A172 (cell line): ENCODE measurements at places on chromosomes 7 and 10. TPM values are rescaled to one million over a fixed set of nuclear protein-coding genes. Genes with fewer than 3 reads are reported as not detected.

GRCh38 chr7:102872460-102872859 lies 40.3 kb upstream of the LRRC17 start:
- peak; percentile 96 for DNase-seq

GRCh38 chr10:113692271-113692670 lies 12.6 kb downstream of the CASP7 start:
- DNase-seq: no peak

DNA sequence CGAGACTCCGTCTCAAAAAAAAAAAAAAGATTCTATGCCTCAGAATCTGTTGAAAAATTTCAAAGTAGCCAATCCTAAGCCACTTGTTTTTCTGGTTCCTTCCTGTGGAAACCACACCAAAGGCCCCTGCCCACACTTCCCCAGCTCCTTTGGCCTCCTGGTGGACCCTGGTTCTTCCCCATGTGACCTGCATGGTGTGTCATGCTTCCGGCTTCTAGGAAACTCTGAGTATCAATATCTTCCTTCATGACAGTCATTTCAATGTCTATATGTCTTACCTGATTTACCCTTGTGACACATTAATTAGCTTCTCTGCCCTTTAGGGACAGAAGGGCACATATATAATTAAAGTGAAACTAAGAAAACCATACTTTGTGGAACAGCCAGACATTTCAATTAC lies 80.4 kb upstream of the GRB10 start:
- no peak for DNase-seq

GRCh38 chr10:10777279-10777678 lies 240.4 kb upstream of the CELF2 start:
- no peak for DNase-seq

DNA sequence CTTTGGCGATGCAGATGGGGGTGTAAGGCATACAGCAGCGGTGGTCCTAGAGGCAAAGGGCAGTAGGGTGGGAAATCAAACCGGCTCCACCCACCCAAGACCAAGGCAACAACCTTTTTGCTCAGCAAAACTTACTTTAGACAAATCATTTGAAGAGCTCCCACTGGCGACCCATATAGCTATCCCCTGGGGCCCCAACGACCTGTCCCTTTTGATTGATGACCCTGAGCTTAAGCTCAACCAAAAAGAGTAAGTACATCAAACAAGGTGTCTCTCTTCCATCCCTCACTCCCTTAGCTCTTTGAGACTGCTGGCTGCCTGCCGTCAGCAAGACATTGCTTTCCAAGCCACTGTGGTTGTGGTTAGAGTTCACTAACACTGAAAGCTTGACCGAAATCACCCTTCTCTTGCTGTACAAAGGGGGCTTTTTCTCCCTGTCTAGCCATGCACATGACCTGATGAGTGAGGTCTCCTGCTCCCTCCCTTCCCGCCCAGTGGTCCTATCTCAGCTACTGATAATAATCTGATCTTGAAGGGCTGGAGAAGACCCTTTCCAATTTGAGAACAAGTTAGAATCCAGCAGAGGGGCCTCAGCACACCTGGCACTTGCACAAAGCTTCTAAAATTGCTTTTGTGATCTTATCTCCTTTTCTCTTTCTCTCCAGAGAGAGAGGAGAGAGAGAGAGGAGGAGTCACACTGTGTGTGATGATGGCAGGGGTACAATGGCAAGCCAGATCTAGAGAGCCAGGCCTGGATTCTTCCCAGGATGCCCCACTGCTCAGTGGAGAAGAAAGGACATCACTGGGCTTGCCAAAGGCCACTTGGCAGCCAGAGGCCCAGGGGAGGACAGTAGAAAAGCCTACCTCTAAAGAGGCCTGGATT lies 42.2 kb downstream of the XPNPEP1 start:
- no peak for DNase-seq

DNA sequence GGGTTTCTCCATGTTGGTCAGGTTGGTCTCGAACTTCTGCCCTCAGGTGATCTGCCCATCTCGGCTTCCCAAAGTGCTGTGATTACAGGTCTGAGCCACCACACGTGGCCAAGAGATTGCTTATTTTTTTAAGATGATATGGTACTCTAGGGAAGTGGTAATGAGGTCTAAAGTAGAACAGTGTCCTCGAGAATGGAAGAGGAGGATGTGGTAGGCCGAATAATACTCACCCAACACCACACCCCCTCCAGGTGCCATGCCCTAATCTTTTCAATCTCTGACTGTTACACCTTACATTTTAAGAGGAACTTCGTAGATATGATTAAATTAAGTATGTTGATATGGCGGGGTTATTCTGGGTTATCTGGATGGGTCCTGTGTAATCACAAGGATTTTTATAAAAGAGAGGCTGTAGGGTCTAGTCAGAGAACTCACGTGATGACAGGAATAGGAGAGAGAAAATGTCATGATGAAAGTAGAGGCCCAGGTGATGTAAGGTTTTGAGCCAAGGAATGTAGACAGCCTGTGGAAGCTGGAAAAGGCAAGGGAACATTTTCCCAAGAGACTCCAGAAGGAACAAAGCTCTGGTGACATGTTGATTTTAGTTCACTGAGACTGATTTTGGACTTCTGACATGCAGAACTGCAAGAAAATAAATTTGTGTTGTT lies 29.5 kb downstream of the CDK13 start:
- DNase-seq: no peak

- no peak for DNase-seq
Observed at GRCh38 chr10:88249450-88249849, 333.7 kb downstream of the RNLS start.

DNA sequence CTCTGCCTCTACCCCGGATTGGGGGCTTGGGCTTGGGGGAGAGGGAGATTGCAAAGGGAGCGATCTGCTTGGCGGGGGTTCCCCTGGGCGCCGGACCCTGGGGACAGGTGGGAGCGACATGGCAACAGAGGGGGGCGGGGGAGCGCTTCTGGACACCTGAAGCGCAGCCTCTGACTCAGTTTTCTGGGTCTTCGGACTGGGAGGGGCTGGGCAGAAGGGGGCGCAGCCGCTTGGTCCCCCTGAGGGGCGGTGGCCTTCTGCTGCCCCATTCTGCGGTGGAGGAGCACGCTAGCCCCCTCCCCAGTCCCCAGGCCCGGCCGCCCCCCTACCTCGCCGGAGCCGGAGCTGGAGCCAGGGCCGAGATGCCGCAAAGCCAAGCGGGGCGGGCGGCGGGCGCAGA lies 380 bp downstream of the NAT16 start:
- no peak for DNase-seq

DNA sequence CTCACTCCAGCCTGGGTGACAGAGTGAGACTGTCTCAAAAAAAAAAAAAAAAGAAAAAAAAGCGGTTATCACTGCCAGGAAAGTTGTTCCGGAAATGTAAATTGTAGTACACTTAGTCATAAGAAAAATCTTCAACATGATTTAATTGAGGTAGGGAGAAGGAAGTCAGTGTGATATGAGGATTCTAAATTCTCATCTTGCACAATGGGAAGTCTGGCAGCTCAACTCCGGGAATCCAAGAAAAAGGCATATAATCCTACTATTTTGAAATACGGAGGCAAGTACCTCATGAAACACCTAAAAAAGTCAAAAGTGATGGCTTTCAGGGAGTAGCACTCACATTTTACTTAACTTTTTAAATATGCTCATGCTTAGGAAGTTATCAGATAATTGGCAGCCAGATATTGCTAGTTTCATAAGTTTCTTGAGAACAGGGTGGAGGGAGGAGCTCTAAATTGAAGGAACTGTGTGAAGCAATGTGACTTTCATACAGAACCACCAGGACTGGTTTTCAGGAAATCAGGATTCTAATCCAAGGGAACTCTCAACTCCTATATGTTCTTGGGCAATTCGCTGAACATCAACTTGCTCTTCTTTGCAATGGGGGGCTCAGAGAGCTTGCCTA lies 2.7 kb upstream of the C7orf25 start:
- peak; percentile 77 for DNase-seq

- DNase-seq: no peak
Observed at GRCh38 chr7:145092766-145093165, 256.9 kb upstream of the TPK1 start.

- no peak for DNase-seq
Observed at GRCh38 chr10:50508315-50509051, 115.3 kb downstream of the SGMS1 start.

GRCh38 chr7:101832205-101832631 lies 14.8 kb downstream of the CUX1 start:
- no peak for DNase-seq

DNA sequence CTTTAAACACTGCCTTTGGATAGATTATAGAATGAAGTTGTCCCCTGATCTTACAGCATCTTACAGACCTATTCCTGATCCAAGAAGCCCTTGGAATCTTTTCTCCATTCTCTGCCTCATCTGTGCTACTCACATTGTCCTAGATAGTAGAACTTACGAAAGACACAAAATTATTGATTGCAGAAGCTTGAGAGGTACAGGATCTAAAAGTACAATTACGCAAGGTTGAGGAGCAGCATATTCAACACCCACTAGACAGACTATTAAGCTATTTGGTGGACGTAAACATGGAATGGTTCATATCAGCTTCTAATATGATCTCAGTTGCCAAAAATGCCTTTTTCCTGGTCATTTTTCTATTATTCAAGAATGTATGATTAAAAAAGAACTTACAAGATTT lies 90.5 kb upstream of the SEM1 start:
- DNase-seq: no peak

- DNase-seq: no peak
Observed at GRCh38 chr10:75395066-75395931, 6.3 kb downstream of the ZNF503 start.

- no peak for DNase-seq
Observed at GRCh38 chr10:70374775-70375614, 7.4 kb downstream of the LRRC20 start.

DNA sequence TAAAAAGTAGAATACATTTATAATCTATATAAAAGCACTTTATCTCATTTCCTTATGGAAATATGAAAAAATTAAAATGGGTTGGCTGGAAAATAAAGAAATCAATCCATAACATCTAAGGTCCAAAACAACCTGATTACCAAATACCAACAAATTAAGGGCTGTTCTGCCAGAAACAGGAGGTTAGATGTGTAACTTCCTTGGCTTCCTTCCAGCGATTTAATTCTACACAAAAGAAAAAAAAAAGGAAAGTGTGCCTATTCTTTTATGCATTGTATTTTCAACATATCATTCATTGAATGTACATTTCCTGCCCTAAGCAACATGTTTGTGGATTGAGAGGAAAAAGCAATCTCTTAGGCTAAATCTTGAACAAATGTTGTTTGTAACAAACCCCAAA lies 36.2 kb upstream of the USP6NL start:
- DNase-seq: no peak

DNA sequence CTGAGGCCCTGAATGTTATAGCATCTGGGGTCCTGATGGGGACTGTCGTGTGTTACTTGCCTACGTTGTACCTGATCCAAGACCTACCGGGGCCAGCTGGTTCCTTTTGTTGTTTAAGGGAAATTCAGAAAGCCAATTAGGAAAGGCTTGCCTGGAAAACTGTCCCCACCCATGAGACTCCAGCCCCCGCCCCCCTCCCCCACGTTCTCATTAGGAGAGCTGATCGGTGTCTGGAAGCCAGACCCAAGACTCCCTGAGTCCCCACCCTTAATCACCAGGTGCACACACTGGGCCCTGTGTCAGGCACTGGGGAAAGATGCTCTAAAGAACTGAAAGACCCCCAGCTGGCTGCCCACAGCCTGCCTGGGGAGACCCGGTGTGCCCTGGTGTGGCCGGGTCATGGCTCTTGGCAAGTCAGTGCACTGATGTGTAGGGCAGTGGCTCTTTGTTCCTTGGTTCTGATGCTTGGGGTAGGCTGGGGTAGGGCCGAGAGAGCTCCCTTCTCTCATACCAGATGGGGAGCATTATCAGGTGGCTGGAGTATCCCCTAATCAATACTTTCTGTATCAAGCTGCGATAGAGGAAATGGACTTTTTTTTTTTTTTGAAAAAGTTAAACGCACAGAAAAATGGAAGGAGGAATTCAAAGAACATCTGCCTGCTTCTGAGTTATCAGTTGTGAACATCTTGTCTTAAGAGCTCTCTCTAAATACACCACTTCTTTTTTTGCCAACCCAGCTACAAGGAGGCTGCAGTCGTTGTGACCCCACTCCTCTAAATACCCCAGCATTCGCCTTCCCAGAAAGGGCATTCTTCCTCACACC lies 16.9 kb downstream of the TSPAN15 start:
- no peak for DNase-seq

DNA sequence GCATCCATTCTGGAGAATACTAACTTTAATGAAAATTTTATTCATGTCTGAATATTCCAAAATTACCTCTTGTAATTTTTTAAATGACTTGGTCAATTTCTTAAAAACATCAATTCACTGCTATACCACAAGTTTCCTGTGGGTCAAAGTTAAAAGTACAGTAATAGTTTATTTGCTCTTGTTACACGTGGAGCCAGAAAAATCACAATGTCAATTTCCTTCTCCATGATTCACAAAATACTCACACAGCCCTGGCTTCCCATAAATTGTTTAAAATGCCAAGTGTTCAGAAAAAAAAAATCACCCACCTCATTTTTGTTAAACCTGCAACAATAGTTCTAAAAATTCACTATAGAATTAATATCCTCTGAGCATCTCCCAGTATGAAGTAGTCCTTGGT lies 139.5 kb upstream of the GRM3 start:
- no peak for DNase-seq

GRCh38 chr7:117008886-117009531 lies 55.7 kb downstream of the ST7 start:
- DNase-seq: peak; percentile 62

GRCh38 chr10:65945061-65945460 lies 980.8 kb upstream of the LRRTM3 start:
- no peak for DNase-seq

ARHGEF35 gene
- not detected in 2 replicates for total RNA-seq

AFAP1L2 gene
- 0.50 and 1.4 TPM in 2 replicates for total RNA-seq

CDC14C gene
- 0.09 TPM in 1 of 2 replicates, not detected in the other for total RNA-seq

PDLIM1 gene
- total RNA-seq: 18.9 and 20.9 TPM in 2 replicates

ZNF485 gene
- 0.41 and 1.4 TPM in 2 replicates for total RNA-seq

WNT8B gene
- not detected in 2 replicates for total RNA-seq

PCDH15 gene
- 0.12 TPM in 1 of 2 replicates, not detected in the other for total RNA-seq

BICC1 gene
- total RNA-seq: 1.3 and 2.3 TPM in 2 replicates
